MV-4-11 (cell line): ENCODE measurements at places on chromosomes 5 and 9.

DNA sequence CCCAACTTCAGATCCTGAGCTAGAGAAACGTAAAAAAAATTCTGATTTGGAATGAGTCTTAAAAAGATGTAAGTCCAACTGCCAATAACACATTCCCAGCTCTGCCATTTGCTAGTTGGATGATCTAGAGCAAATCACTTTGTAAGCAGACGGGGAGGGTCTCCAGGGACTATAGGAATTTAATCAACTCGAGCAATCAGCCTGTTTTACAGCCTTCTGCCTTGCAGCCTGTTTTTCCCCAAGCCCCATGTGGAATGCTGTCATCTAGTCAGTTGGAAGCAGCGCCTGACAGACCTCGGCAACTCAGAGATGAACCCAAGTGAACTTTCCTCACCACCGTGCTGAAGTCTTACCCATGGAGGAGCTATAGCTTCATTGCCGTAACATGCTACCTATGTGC lies 34.8 kb upstream of the HRH2 start:
- no peak for DNase-seq

DNA sequence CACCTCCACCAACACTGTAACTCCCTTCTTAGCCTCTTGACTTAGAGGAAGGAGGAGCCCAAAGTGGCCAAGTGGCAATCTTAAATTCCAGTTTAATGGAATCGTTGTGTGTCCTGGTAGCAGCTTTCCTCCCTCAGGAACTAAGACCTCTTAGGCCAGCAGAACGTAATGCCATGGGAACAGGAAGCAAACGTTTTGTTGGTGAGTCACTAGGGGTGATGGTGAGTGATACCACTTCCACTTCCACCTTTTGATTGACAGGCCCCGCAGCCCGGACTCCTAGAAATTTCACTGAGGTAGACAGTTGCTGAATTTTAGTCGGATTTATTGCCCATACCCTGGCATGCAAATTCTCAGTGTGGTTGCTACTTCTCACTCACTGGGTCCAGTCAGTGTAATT lies 94.2 kb upstream of the FBN2 start:
- DNase-seq, result peak; percentile 26

GRCh38 chr5:89473196-89473595 lies 590.2 kb upstream of the MEF2C start:
- DNase-seq, result no peak

DNA sequence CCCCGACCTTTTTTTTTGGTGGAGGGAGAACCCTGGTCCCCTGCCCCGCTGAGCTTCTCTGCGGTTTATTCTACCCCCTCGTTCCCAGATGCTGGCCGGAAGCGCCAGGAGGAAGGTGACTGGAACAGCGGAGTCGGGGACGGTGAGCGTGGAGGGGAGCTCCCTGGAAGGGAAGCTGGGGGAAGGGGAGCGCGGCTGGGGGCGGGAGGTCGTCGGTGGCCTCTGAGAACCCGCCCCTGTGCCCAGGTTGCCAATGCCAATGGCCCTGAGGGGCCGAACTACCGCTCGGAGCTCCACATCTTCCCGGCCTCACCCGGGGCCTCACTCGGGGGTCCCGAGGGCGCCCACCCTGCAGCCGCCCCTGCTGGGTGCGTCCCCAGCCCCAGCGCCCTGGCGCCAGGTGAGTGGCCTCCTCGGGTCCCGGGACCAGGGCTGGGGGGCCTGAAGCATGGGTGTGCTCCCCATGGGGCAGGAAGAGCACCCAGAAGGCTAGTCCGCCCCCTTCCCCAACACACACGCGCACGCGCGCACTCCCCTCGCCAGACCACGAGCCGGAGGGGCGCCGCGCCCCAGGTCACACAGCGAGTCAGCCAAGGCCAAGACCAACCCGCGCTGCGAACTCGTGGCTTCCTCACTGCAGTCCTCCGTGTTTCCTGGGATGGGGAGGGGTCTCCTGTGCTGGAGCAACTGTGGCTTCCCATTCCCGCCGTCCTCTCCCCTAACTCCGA lies 10.6 kb downstream of the MYOZ3 start:
- no peak for DNase-seq

DNA sequence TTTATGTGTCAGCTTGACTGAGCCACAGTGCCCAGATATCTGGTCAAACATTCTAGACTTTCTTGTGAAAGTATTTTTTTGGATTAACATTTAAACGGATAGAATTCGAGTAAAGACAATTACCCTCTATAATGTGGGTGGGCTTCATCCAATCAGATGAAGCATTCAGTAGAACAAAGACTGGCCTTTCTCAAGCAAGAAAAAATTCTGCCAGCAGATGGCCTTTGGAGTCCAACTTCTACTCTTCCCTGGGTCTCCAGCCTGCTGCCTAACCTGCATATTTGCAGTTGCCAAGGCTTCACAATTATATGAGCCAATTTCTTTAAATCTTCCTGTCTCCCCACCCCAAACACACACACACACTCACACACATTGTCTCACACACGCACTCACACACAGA lies 86.4 kb downstream of the MED10 start:
- no peak for DNase-seq

DNA sequence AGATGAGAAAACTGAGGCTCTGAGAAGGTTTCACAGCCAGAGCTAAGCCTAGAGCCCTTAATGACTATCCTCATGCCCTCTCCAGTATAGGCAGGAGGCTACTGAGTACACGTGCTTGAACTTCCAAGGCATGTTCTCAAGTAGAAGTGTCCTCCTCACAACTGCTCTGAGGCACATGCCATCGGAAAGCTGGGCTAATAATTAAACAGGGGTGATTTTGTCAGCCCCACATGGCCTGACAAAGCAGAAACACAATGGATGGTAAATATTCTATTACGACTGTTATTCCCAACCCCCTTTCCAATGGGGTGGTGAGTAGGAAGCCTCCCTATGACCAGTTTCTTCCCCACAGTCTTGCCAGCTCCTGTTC lies 34.3 kb downstream of the KCNIP1 start:
- no peak for DNase-seq
